Right atrium auricular region (tissue), 2 donors: ENCODE measurements at places on chromosomes 6 and 20.

DNA sequence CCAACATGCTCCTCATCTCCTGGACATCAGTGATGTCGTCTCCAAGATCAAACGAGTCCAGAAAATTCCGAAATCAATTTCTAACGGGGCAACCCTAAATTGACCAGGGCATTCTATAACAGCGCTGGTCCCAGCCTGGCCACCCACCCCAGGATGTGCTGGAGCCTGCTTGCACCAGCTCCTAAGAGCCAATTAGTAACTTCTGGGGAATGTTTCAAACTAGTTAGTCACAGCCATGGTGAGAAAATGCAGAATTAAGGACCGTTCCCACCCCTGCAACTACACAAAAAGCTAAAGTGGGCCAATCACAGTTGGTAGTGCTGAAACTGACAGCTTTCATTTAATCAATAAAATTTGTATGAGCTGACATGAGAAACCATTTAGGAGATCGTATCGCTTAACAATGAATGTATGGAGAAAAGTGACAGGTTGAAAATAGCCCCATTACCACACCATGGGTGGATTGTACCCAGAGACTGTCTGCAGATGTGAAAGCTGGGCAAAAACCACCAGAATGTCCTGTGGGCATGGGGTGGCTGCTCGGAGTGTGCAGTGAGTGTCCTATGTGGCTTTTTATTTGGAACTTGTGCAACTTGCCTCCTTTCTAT lies 165.7 kb upstream of the AFDN start:
- DNase-seq: no peak

- no peak for DNase-seq
Measured at GRCh38 chr6:34359418-34360158, 32.9 kb downstream of the NUDT3 start.

DNA sequence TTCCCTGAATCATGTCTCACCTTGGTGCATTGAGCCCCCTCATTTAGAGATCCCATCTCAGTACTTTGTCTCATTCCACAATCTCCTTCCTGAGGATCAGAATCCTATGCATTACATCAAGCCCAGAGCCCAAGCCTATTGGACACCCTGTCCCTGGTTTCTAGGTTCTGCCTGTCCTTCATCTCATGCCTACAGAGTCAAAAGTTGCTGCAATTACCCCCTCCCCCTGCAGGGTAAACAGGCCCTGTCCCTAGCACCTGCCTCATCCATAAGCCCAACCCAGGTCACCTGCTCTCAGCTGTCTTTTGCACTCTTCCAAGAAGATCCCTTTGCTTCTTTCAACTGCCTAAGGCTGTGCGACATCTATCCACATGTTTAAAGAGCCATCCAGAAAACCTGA lies 93.9 kb downstream of the SPTLC3 start:
- no peak for DNase-seq

DNA sequence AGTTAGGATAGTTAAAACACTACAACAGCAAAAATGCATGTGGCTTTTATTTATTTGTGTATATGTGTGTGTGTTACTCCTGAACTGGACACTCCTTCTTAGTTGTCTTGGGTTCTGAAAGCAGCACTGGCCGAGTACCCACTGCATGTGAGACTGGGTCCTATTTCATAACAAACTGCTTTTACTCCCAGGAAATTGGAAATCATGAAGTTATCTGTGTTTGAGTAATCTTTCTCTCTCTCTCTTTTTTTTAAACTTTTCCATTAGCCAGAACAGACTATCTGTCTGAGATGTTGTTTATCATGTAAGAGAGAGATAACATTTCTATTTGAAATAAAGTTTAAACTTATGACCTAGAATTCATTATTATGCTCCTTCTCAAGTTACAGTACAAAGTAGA lies 110.4 kb downstream of the LIN28B start:
- no peak for DNase-seq

GRCh38 chr6:40947876-40948526 lies 91.0 kb downstream of the UNC5CL start:
- DNase-seq: no peak

DNA sequence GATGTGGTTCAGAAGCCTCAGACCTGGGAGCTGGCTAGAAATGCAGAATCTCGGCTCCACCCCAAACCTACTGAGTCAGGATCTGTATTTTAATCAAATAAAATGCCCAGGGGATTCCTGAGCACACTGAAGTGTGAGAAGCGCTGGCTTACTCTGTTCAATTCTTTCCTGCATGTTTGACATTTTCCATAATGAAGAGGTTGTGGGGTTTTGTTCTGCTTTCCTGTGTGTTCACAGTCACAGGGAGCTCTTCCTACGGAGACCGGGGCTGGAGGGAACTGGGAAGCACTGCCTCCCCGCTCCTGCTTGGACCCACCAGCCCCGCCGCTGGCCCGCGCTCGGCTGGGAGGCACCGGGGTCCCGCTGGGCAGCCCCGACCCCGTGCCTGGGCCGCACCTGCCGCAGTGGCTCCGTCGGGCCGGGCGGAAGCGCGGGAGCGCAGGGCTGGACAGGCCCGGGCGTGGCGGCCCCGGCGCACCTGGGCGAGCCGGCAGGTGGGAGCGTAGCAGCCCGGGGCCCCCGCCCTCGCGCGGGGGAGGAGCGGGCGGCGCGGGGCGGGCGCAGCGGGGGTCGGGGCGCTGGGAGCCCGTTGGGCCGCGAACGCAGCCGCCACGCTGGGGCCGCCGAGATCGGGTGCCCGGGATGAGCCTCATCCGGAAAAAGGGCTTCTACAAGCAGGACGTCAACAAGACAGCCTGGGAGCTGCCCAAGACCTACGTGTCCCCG lies at the start of gene MAPK13:
Gene MAPK13 (plus strand): TSS at position 573 of the 726 bp plus-strand sequence. CDS start 70 bp downstream, at position 643.
- DNase-seq: no peak

- DNase-seq: no peak
Measured at GRCh38 chr20:1975291-1975690, 18.6 kb downstream of the PDYN start.

DNA sequence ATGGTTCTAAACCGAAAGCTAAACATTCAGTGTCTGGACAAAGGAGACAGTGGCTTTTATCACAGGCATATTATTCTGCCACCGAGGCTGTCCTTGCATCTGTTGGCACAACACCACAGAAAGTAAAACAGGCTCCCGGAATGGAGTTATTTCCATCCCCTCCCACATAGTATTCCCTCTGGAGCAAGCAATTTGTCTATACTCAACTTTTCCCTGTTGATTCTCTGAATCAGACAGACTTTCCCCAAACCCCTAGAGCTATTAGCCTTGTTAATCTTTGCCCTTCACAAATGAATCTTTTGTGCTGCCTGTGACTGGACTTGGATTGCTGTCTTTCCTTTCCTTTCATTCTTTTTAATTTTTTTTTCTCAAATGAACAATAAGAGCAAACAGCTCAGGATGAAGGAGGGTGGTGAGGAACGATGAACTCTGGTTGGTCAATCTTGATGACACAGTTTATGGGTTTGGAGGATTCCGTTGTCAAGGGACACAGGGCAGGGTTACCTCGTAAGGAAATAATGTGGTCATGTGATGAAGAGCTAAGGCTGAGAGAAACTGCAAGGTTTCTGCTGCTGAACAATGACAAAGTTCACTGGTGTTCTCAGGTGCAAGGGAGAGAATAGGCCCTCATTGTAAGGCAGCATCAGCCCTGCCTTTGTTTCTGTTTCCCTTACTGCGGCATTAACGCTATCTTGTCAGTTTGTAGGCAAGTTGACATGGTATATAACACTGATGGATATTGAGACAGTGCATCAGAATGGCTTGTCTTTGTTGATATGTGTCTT lies 275.0 kb upstream of the BMP2 start:
- DNase-seq: no peak

GRCh38 chr6:136720045-136720770 lies 72.1 kb downstream of the MAP3K5 start:
- DNase-seq: no peak

GRCh38 chr20:59955131-59955796 lies 3.0 kb upstream of the CDH26 start:
- DNase-seq: no peak

DNA sequence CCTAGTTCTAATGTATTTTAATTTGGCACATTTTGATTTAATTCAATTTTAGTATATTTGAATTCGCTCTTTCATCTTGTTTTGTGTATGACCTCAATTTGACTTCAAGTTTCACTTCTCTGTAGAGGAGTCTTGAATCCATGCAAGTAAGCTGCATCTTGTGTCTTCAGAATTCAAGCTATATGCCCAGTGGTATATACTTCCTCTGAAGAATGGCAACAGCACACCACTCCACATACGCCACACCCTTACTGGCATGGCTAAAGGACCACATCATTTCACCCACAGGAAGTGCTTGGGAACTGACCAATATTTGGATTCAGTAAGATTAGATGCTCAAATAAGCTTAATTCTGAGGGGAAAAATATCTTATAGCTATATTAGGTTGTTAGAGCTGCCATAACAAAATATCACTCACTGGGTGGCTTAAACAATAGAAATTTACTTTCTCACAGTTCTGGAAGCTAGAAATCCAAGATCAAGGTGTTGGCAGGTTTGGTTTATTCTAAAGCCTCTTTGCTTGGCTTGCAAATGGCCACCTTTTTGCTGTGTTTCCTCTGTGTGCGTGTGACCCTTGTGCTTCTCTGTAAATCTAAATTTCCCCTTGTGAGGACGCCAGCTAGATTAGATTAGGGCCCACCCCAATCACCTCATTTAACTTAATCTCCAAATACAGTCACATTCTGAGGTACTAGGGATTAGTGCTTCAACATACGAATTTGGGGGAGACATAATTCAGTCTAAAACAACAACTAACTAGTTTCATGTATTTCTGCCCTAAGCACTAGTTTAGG lies 2.8 kb upstream of the ASF1A start:
- no peak for DNase-seq

DNA sequence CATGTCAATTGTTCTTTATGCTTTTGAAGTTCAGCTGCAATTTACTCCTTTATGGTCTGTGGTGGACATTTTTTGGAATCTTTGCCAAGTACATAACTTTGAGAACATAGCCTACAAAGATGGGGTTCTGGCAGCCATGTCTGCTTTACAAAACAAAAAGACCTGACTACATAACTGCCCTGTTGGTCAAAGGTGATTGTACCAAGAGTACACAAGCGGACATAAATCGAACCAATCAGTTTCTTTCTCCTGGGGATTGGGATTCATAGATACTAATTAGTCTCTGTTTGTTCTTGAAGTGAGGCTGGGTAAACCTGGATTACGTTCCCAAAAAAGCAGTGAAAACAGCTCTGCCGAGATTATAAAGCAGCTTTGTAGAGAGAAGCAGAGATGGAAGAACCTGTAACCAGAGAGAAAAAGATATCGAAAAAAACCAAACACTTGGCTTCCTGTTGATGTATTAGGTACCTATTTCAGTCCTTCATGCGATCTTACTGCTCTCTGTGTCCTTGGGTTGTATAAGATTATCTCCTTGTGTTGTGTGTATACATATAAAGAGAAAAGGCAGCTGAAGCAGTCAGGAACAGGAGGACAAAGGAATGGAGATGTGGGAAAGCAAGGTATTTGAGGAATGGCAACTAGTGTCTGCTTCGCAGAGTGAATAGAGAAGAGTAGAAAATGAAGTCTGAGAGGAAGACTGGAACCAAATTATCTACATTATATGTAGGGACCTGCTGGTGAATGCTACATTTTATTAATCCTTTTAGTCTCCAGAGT lies 2.7 kb upstream of the ZFAND3 start:
- no peak for DNase-seq
